ENCODE measurements at places on chromosomes 2 and 18.

- no peak for DNase-seq
Measured at GRCh38 chr2:223771475-223771874, 65.9 kb downstream of the AP1S3 start.

- no peak for DNase-seq
Measured at GRCh38 chr18:14974088-14974487, 226.1 kb downstream of the ANKRD30B start.

DNA sequence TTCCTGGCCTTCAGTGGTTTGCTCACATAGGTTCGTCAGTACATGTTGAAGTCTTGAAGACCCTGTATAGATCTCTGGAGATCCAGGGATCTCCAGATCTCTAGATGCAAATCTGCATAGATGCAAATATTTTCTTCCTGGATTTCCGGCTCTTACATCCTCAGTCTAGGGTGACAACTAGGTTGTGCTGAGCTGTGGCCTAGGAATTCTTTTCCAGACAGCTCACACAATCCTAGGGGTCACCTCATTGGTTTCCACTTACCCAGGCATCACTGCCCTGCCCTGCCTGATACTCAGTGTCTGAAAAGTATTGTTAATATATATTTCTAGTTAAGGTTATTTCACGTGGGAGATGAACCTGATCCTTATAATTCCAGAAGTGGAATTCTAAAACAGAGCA is 105.1 kb upstream of the TTC27 start:
- no peak for DNase-seq

GRCh38 chr2:200795028-200795440 is 16.7 kb upstream of the BZW1 start:
- no peak for DNase-seq

GRCh38 chr2:157849591-157849990 is 26.5 kb downstream of the ACVR1 start:
- DNase-seq, result no peak

DNA sequence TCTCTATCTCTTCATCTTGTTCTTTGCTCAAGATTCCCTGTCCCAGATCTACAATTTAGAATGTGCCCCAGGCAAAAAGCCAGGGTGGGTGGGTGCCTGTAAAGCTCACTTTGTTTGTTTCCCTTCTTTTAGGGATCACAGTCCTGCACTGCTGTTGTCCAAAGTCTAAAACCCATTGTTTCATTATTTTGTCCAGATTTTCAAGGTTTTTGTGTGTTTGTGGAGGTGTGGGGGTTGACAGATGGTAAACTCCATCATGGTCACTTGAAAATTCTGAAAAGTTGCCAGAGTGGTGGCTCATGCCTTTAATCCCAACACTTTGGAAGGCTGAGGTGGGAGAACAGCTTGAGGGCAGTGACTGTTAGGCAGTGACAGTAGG is 41.5 kb downstream of the YES1 start:
- DNase-seq, result no peak

DNA sequence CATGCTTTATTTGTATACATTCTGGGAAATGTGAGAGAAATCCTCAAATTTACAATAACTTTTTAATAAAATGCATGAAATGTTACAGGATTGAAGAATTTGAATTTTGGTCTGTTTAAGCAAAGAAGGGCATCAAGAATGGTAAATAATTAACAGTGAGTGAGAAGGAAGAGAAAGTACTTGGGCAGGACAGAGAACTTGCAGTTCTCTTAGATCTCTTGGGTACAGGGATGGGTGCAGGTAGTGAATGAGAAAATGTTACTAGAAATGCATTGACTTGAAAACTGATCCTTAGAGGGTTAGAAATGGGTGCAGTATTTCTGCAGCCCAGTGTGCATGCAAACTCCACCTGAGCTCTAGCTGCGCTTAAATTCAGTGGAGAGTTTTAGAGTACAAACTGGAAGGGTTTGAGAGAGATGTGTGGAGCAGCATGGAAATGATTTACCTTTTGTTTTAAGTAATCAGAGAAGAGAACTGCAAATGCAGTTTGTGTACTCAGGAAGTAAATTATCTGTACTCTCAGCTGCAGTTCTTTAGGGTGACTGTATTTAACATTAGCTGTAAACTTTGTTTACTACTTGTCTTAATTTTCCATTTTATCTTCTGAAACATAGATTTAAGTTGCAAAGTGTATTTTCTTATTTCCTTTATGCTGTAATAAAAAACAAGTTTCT is 51.0 kb upstream of the RAB27B start:
- no peak for DNase-seq

GRCh38 chr2:176126929-176127773 is 2.4 kb upstream of the HOXD8 start:
- peak; percentile 92 for DNase-seq

- DNase-seq, result no peak
Measured at GRCh38 chr2:102021779-102022178, 30.0 kb downstream of the IL1R2 start.

- DNase-seq, result no peak
Measured at GRCh38 chr2:119760237-119760955, 674 bp downstream of the PTPN4 start.

DNA sequence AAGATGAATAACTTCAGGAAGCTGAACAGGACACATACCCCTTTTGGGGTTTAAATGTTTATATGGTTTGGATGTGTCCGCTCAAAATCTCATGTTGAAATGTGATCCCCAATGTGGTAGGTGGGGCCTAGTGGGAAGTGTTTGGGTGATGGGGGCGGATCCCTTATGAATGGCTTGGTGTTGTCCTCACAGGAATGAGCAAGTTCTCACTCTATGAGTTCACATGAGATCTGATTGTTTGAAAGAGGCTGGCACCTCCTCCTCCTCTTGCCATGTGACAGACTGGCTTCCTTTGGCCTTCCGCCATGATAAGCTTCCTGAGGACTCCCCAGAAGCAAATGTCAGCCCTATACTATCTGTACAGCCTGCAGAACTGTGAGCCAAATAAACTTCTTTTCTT is 88.6 kb upstream of the ZNF532 start:
- no peak for DNase-seq

- no peak for DNase-seq
Measured at GRCh38 chr2:9331704-9332103, 91.6 kb downstream of the ITGB1BP1 start.

DNA sequence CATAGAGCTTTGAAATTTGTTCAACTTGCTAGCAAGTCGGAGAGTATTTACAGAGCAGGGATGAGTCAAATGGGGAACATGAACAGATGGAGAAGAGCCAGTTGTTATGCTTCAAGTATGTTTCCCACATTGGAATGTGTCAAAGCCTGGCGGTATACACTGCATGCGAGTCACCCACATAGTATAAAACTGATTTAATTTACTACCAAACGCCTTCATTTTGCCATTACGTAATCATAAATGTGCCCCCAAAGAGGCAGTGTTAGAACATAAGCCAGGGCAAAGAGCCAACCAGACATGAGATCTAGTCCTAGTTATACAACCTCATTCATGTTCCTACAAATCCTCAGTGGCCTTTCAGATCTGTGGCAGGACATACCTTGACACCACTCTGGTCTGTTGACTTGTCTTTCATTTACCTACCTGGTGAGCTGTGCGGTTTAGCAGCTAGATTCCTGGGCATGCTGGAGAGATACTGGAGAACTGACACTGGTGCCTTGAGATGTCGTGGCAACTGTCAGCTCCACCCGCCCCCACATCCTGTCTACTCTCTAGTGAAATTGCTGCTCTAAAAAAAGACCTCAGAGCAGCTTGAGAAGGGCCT is 21.7 kb upstream of the NRP2 start:
- no peak for DNase-seq

All from posterior cingulate gyrus (tissue), 11 donors.